ENCODE measurements at places on chromosomes 6 and 20. TPM values are rescaled to one million over a fixed set of nuclear protein-coding genes. Genes with fewer than 3 reads are reported as not detected.

- DNase-seq = no peak
Observed at GRCh38 chr6:63685446-63686379, 50.1 kb downstream of the PHF3 start.

- DNase-seq = no peak
Observed at GRCh38 chr6:13667655-13668054, 44.0 kb downstream of the RANBP9 start.

- no peak for DNase-seq
Observed at GRCh38 chr20:35739294-35740163, 2.5 kb downstream of the RBM39 start.

DNA sequence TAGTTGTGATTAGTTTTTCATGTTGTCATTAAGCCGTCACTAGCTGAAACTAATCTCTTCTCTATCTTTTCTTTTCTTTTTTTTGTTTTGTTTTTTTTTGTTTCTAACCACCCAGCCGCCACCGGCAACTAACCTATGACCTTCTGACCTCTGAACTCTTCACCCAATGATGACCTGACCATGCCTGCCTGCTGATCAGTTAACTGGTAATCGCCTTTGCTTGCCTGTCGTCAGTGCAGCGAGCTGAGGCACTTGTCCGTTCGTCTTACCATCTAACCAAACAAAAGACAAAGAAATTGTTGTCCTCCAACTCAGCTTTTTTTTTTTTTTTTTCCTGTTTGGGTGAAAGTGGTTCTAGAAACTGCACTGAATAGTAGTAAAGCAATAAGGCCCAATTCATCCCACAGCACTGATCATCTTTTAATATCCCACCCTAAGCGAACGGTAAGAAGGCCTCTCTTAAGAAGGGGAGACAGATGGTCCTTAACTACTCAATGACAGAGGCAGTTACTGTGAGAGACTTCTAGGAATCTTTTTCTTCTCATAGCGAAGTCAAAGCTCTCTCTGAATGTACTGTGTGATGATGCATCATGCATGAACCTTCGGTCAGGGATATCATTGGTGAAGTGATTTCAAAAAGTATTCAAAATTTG is 156.2 kb downstream of the QKI start:
- no peak for DNase-seq

The HDDC2 gene
- 70.1 TPM for total RNA-seq

DNA sequence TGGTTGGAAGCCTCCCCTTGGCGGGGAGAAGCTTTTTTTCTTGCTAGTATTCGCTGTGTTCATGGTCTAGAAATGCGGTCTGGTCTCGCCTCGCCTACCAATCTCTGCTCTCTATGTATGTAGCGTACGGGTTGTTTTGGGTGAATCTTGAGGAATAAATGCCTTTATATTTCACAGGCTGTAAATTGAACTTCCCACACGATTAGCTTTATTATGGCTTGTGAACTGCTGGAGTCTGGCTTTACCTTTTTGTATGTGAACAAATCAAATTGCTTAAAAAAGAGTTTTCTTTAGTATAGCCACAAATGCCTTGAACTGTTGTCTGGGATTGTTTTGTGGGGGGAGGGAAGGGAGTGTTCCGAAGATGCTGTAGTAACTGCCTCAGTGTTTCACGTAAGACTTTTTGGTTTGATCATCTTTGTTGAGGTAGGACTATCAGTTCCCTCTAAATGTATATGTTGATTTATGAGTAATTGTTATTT is 2.2 kb downstream of the INSM1 start:
- no peak for DNase-seq

The KHDC1 gene
- total RNA-seq = not detected

The FKBP5 gene
- total RNA-seq = 198 TPM

The CALHM6 gene
- total RNA-seq = 0.76 TPM

Measured in suprapubic skin (tissue), 4 donors.